Progenitor cell of endocrine pancreas (in vitro differentiated cells): ENCODE measurements at places on chromosomes 2 and 18.

DNA sequence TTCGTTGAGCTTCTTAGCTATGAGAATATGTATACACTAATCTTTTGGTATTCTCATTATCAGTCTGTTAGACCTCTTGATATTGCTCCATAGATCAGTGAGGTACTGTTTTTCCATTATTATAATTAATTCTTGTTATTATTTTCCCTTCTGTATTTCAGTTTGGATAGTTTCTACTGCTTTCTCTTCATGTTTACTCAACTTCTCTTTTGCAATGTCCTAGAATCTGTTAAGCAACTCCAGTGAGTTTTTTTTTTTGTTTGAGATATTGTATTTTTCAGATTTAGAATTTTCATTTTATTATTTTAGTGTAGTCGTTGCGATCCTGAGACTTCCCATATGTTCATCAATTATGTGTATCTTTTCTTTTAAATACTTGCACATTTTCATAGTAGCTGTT lies 260.8 kb downstream of the SETBP1 start:
- DNase-seq, result no peak

GRCh38 chr2:207473049-207473930 lies 56.5 kb upstream of the CREB1 start:
- DNase-seq, result no peak

DNA sequence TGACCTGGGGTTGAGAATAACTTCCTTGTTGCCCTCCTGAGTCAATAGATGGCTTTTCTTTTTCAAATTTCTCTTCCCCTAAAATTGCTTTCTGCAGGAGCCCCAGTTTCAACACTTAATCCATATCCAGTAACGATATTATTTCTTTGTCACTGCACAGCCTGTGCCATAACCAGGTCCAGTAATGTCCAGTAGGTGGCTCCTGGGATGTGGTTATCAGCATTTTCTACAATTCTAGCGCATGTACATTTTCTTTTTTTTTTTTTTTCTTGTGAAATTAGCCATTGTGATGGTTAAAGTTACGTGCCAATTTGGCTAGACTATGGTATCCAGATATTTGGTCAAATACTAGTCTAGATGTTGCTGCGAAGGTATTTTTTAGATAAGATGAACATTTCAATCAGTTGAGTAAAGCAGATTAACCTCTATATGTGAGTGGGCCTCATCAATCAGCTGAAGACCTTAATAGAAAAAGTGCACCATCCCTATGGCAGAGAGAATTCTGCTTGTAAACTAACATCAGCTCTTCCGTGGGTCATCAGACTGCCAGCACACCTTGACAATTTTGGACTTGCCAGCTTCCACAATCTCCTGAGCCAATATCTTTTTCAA lies 72.9 kb upstream of the SCG2 start:
- DNase-seq, result no peak

GRCh38 chr18:45494811-45495210 lies 120.5 kb upstream of the SLC14A2 start:
- no peak for DNase-seq

DNA sequence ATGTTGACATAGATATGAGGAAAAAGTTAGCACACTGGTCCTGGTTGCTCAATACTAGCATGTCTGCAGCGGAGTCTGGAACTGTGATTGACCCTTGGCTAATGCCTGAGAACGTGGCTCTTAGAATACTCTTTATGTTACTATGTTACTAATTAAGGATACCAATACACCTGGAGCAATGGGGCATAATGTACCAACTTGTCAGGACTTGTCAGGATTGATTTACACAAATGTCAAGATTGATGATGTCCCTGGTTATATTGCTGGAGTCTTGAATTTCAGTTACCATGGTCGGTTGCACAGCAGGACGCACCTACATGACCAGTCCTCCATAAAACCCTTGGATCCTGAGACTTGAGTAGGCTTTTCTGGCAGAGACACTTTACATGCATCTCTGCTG lies 810.9 kb downstream of the CPS1 start:
- no peak for DNase-seq

DNA sequence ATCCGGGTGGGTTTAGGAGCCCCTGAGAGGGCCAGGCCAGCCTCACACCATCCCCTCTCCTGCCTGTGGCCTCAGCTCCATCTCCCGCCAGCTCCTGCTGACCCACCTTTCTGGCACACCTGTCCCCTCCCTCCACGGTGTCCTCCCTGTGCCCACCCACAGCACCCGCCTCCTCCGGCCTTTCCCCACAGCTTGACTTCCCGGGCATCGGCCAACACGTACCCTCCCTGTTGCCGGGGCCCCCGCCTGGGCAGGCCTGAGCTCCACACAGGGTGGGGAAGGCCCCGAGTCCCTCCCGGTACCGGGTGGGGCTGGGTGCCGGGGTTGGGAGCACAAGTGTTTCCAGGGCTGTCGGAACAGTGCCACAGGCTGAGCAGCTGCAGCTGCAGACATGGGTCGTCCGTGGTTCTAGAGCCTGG lies 6.5 kb downstream of the GPC1 start:
- DNase-seq, result no peak

- DNase-seq, result no peak
These were observed 1964.3 kb downstream of the SUCLG1 start for GRCh38 chr2:82494739-82495138.

DNA sequence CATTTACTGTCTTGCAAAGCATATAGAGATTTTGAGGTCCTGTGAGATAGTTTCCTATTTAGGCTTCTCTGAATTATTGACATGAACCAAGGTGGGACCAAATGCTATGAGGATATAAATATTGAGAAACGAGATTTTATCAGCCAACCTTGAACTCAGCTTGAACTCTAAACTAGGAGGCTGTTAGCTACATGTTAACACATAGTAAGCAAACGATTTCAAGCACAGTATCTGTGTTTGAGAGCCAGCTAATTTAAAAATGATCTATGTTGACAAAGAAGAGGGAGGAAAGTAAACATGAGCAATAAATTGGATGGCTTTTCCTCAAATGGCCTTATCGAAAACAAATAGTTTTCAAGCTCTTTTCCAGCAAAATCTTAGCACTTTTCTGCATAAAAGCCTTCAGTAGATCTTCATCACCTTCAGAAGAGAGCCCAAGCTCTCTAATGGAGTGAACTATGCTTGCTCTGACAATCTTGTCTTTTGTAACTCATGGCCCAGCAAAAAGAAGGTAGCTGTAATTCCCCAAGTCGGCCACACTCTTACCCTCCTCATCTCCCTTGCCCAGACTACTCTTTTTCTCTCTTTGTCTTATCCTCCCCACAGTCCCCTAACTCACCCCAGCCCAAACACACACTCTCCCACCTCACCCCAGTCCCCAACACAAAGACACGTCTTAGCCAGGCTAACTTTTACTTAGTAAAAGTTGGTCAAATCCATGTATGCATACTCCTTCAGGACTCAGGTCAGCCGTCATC lies 14.7 kb downstream of the CD28 start:
- DNase-seq, result no peak

- no peak for DNase-seq
These were observed 84.0 kb downstream of the DDX1 start for GRCh38 chr2:15675456-15676195.

DNA sequence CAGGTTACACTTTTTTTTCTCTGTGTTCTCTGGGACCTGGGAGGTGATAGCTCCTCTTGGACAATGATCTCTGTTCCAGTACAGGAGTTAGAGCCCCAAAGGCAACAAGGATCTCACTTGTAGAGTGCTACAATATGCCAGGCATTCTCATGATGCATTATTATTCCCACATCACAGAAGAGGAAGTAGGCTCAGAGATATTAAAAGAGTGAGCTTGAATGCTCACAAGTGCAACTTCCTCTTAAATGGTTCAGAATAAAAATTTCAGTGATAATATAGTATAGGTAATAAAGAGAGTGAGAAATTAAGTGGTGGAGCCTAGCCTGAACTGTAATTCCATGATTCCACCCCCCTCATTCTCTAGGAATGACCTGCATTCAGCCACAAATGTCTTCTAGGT lies 21.4 kb downstream of the POLE4 start:
- DNase-seq, result no peak

DNA sequence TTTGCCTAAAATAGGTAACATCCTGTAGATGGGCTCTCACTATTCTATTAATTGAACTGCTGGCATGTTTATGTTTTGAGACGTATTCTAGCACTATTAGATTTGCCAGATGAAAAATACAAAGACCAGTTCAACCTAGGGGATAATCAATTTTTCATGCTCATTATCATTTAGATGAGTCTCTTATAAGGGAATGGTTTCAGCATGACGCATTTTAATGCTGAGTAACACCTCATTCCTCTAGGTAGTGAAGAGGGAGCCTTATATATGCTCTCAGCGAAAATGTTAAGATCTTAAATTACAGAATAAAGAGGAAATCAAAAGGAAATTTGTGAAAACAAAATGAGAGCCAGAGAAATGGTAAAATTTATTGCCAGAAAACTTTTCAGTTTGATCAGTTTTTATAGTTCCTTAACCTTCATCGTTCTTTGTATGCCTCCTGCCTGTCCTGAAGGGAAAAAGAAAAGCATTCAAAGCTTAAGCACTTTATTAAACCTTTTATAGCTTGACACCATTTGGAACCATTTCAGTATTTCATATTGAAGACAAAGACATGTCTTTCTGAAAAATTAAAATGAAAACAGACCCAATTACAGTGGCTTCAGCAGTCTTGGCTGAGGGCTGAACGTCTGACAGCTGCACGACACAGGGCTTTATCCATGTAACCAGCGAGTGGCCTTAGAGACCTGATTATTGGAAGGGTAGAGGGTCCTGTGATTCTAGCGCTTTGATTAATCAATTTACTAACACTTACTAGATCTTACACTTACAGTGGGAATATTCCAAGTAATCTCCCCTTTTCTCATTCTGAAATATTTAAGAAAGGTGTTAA lies 112.8 kb downstream of the ADCYAP1 start:
- no peak for DNase-seq

DNA sequence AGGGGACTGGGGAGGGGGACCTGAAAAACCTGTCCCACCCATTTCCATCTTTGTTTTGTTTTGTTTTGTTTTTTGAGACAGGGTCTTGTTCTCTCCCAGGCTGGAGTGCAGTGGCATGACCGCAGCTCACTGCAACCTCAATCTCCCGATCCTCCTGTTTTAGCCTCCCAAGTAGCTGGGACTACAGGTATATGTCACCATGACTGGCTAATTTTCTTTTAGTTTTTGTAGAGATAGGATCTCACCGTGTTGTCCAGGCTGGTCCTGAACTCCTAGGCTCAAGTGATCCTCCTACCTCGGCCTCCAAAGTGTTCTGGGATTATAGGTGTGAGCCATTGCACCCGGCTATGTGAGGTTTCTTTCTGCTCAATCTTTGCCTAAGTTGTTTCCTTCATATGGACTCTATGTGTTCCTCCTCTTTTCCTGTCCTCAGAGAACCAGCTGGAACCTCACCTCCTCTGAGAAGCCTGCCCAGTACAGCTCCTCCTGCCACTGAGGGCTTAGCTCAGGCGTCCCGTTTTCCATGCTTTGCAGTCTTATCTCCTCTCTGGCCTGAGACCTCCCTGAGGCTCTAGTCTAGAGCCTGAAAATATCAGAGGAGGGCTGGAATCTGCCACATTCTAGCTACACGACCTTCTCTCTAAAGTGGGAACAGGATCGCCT lies 74.8 kb downstream of the HS1BP3 start:
- DNase-seq, result no peak

DNA sequence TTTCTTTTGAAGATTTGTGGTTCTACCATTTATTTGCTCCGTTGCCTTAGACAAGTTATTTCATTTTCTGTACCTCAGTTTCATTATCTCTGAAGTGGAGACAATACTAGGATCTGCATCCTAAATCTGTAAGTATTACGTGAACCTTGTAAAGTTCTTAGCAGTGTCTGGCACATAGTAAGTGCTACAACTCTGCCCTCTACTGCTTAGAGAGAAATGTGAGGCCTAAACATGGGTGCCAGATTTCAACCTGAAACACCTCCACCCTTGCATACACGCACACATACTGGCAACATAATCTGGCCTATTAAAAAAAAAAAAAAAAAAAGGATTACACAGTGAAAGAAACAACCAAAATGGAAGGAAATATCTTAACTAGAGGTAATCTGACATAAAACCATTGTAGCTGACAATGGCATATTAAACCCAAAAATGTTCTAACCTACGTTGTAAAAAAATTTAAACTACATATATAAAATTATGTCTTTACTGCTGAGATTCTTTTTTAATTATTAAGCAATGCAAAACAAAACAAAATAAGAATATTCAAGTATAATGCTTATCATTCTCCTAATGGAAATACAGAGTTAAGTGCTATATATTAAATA lies 132.6 kb downstream of the MAP2 start:
- DNase-seq, result no peak

DNA sequence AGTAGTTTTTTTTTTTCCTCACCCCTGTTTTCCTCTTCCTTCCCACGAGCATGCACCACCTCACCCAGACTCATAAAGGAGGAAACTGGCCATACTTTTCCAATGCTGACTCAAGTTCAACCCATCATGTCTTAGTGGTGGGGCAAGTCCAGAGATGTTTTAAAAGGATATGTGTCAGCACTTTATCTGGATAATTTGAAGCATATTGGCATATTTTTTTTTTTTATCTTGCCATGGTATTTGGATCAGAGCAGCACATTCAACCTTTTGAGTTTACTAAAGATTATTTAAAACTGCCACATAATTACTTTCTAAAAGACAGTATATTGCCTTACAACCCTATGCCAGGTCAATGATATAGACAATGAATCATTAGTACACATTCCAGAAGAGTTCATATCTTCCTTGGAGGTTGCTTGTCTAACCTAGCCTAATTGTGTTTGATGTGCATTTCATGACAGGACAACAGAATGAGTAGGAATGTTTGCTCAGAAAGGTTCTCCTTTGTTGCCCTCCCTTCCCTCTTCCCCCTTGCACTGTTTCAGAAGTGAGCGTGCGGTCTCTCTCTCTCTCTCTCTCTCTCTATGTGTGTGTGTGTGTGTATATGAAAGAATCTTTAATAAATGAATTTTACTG lies 950.7 kb upstream of the FAM98A start:
- DNase-seq, result no peak

- DNase-seq, result no peak
These were observed 280.5 kb downstream of the CAMKMT start for GRCh38 chr2:44642123-44642857.

GRCh38 chr18:48817021-48817461 lies 133.7 kb downstream of the SMAD7 start:
- DNase-seq, result no peak

- no peak for DNase-seq
These were observed 18.4 kb upstream of the KIAA2012 start for GRCh38 chr2:202054679-202055078.
